ENCODE measurements at places on chromosomes 7 and 10. TPM values are rescaled to one million over a fixed set of nuclear protein-coding genes. Genes with fewer than 3 reads are reported as not detected.

The RET gene
- total RNA-seq: 0.07 TPM

The NYAP1 gene
- total RNA-seq: 0.24 TPM

The SEMA3E gene
- not detected for total RNA-seq

The CPSF4 gene
- 60.3 TPM for total RNA-seq

The ARHGEF5 gene
- 17.2 TPM for total RNA-seq

The MRPS17 gene
- total RNA-seq: 21.7 TPM

The TRIM24 gene
- total RNA-seq: 13.6 TPM

The HMX3 gene
- total RNA-seq: 0.19 TPM

The ITIH5 gene
- total RNA-seq: not detected

The TAS2R3 gene
- total RNA-seq: 0.63 TPM

The OPN1SW gene
- not detected for total RNA-seq

The TMEM225B gene
- 0.87 TPM for total RNA-seq

The LRRC17 gene
- 0.33 TPM for total RNA-seq

The NAT16 gene
- not detected for total RNA-seq

The OR2A12 gene
- not detected for total RNA-seq

The OR13A1 gene
- total RNA-seq: not detected

The UCMA gene
- total RNA-seq: not detected
